CD4-positive, alpha-beta T cell treated with Interferon alpha-2 for 1 hour (primary cell): ENCODE measurements at places on chromosomes 12 and 14.
A peak's percentile ranks its signal among the peaks of the same experiment; 100 is the strongest.

DNA sequence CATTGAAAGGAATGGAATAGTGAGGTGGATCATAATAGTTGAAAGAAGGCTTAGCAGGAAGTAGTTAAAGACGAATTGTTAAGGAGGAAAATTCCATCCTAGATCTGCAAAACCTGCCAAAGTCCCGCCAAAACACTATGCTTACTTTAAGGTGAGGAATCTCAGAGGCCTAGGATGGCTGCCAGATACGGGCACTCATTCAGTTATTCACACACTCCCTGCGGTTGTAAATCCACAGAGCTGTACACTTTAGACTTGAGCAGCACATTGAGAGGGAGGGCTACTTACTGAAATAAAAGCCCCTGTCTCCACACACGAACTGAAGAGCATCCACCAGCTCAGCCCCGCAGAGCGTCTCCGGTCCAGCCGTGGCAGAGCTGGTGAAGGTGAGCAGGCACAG lies 5.0 kb downstream of the IGF1 start:
- DNase-seq: no peak

- DNase-seq: no peak
Observed at GRCh38 chr14:78107166-78107565, 63.0 kb upstream of the NRXN3 start.

DNA sequence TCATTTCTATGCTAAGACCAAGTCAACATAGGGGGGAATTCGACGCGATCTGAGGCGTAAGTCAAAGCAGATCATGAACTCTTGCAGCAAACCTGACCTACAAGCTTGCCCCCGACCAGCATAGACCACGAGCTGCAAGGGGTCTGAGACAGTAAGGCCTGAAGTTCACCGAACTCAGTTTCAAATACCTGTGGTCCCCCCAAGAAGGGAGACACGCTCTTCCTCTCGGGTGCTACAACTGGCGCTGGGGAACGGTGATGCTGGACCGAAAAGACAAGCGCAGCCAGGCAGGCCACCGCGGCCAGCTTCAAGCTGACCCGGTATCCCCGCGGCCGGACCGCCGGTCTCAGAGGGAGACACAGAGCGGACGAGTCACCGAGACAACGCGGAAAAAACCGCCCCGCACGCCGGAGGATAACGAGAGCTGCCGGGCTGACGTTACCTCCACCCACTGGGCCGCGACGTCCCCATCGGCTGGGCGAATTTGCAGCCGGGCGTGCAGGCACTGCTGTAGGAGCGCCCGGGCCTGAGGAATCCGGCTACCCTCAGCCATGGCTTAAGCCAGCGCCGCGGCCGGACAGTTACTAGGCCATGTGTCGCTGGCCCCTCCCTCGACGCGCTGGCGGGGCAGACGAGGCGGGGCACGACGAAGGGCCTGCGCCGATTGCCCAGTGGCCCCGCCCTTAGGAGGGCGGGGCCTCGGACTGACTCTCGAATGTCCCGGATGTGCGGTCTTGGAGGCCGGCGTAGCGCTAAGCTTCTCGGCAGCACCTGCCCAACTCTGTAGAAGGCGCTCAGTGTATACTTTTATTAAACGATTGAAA lies at the start of gene DTD2:
TSS of gene DTD2 (minus strand) at position 666 of the 824 bp plus-strand sequence. CDS start at position 553, 113 bp downstream.
- peak; percentile 94 for DNase-seq

GRCh38 chr12:27107986-27108385 lies 25.6 kb upstream of the C12orf71 start:
- DNase-seq: no peak

DNA sequence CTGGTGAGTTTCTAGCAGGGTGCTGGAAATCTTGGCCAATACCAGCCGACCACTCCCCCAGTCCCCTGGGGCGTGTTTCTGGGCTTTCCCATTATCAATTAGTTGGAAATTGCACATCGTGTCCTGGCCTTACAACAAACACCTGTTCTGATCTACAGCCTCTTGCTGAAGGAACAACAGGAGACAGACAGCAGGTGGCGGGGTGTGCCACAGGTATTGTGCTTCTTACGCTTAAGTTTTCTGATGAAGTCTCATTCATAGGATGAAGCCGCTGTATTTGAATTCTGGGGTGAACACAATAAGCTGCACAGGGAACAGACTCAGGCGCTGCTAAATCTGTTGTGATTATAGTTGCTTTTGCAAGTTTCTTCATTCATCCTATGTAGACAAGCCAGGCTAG lies 703 bp downstream of the HIGD1C start:
- DNase-seq: no peak

DNA sequence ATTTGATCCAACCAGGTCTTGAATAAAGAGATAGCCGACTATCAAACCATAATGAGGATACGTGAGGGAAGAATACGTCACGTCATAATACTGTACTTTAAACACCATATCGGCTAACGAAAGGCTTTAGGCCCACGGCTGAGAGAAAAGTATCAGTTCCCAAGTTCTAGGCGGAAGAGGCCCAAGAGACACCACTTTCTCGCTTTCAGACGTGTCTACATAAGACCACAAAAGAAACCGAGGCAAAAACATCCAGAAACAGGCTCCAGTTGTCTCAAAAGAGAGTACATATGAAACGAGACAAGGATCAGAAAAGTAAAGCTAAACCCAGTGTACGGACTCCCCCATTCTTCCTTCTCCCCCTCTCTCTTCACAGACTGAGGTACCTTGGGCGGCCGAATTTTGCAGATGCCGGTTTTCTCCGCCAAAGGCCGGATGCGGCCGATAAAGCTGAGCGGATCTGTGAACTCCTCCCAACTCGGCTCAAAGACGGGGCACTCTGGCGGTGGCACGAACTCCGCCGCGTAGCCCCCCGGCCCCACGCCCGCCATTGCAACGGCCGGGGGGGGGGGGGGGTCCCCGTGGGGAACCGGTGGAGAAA lies 479 bp downstream of the KDM5A start:
- DNase-seq: peak; percentile 41

GRCh38 chr12:4443616-4444015 lies 2.0 kb downstream of the FGF6 start:
- DNase-seq: no peak

- no peak for DNase-seq
Observed at GRCh38 chr12:7375145-7375543, 68.8 kb downstream of the CD163L1 start.

DNA sequence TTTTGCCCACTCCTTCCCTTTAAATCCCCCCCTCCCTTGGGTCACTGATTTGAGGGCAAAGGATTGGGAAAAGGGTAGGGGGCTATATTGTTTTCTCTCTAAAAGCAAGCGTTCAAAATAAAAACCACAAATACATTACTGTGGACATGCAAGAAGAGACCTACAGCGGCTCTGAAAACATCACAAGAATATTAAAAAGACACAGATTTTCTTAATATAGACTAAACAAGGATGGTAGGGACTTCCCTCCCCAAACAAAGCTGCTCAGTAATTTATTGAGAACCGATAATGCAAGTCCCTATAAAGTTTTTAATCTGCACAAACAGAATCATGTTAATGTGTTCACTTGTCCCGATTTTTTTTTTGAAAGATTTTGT lies 12.9 kb downstream of the TBX3 start:
- no peak for DNase-seq

DNA sequence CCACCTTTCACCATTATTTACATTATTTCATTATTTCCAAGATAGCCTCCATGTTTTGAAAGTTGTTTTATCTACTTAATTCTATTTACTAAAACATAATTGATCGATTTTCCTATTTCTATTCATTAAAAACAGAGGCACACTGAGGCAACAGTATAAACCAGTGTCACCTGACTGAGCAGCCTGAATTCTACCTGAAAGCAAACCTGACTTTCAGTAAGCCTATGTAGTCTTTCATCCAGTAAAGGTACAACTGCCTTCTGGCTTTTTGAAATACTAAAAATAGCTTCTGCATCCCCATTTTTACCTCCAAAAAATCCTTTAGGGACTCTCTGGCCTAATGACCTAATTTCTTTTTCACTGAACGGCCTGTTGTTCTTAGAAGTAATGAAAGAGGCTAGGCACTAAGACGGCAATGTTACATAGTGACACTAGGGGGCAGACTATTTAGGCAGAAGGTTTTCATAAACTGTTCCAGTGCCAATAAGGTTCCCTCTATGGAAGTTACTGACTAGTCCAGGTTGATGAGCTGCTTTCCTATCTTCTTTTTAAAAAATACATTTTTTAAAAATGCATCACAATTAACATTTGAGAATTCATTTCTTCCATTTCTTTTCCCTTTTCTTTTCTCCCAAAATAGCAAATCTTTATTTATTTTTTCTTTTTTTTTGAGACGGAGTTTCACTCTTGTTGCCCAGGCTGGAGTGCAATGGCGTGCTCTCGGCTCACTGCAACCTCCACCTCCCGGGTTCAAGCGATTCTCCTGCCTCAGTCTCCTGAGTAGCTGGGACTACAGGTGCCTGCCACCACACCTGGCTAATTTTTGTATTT lies 17.5 kb downstream of the ANAPC5 start:
- DNase-seq: peak; percentile 36

DNA sequence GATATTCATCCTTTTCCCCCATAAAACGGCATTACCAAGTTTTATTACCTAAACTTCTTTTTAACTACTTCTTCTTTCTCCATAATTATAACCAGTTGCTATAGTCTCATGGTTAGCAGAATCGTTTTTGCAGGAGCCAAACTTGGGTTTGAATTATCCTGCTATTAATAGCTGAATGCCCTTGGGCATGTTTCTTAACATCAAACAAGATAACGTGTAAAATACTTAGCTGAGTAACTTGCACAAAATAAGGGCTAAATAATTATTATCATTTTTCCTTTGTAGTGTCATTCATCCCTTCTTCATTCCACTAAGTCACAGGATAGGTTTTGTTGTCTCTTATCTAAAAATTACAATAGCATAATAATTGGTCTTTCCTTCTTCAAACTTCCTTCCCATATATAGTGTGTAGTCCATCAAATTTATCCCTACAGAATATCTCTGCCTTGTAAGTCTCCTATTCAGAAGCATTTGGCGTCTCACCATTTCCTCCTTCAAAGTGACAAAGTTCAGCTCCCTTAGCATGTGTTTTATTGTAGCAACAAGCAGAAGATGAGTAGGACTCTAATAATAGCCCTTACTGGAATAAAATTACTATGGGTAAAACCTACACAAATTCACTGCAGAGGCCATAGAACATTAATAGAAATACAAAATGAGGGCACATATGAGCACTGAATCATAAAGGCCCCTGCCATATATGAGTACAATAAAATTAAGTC lies 63.8 kb downstream of the FAR2 start:
- DNase-seq: no peak

DNA sequence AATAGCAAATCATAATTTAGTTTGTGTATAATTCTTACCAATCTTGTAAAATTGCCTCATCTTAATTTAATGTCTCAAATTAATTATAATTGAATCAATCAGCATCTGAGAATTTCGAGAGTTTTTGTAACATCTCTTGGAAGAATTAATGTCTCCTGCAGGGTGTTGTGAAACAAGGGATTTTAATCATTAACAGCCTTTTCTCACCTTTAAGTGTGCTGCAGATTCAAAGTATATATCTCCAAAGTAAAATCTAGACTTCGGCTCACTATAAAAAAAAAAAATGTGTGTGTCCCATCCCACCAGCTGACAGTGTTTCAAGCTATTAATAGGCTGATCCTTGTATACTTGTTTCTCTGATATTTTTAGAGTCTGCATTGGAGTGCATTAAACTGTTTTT lies 603.1 kb downstream of the ETNK1 start:
- no peak for DNase-seq
